ENCODE measurements at places on chromosomes 7 and 10.
A peak's percentile ranks its signal among the peaks of the same experiment; 100 is the strongest.

DNA sequence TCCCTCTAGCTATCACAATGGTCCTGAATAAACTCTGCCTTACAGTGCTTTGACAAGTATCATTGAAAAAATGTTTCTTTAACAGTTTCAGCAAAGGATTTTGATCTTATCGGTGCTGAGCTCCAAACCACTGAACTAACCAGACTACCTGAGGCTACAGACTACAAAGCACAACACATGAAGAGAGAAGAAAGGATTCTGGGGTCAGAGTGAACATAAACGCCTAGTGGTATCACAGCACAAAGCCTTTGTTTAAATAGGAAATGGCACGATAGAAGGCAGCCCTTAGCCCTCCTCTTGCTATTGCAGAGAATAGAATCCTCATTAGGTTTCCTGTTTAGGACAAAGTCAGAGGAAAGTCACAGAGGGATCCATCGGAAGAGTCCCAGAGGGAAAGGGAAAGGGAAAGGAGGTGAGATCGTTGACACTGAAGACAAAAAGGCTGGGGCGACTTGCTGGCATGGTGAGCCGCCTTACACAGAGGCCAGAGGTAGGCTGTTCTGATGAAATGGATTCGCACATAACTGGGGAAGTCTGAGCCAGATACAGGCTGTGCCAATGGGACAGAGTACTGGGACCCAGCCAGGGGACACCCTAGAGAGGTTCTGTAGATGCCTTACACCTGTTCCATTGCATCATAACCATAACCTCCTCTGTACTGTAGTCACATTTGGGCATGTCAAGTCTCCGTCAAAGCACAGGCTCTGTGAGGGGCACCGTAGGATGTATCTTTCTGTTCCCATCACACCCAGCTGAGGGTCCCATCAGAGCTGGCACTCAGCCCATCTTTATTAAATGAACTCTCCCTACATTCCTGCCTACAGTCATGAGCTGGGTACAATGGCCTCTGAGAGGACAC, 71.5 kb downstream of the XPNPEP1 start:
- DNase-seq: no peak

GRCh38 chr10:131658476-131659110, 242.2 kb upstream of the PPP2R2D start:
- no peak for DNase-seq

- no peak for DNase-seq
Measured at GRCh38 chr7:120873401-120873800, 15.5 kb upstream of the TSPAN12 start.

DNA sequence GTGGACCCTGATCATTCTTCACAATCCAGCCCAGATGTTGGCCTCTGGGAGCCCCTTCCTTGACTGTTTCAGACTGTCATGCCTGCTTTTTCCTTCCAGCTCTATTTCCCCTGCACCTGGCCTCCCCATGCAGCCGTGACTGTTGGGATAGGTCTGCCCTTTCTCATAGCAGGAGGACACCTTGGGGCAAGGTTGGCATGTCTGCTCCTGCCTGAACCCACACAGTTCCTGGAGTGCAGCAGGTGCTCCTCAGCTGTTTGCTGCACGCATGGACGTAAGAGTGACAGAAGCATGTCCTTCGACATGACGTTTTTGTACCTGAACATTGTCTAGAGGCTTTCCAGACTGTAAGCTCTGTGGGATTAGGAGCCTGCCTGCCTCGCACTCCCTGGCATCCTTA, 24.0 kb downstream of the POR start:
- no peak for DNase-seq

- no peak for DNase-seq
Measured at GRCh38 chr10:82660986-82661385, 786.0 kb downstream of the NRG3 start.

GRCh38 chr7:148722340-148723165, 23.9 kb downstream of the CUL1 start:
- no peak for DNase-seq

- peak; percentile 47 for DNase-seq
Measured at GRCh38 chr10:98425511-98426352, 10.8 kb upstream of the PYROXD2 start.

GRCh38 chr10:105596749-105597148, 955.7 kb downstream of the SORCS3 start:
- DNase-seq: no peak

DNA sequence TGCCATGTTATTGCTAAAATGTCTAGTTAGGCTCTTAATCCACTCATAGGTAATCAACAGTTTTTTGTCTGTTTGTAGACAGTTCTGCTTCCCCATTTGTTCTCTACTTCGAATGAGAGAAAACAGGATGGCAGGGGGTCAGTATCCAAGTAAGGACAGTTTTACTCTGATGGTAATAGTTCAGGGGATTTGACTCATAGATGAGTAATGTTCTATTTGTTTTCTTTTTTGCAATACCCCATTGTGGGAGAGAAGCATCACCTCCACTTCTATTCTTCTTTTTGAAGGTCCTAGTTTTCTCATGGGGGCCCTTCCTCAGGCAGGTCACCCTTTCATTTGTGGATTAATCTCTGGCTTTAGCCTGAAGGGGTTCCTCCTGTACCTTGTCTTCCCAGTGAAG, 13.9 kb downstream of the PCLO start:
- DNase-seq: no peak

DNA sequence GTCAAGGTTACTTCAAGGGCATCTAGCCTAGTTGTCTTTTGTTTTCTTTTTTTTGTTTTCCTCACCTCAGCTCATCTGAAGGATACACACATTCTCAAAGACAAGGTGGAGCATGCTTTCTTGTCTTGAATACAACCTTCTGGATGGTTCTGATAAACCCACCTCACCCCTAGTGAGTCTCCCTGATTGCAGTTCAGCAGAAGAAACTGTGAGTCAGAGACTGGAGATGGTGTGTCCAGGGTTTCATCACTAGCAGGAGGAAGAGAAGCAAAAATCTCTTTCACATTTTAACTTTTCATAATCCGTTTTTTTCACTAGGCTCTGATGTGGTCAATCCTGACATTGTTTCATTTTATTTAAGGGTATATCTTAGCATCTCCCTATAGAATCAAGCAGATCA, 143.0 kb upstream of the NRBF2 start:
- no peak for DNase-seq

- no peak for DNase-seq
Measured at GRCh38 chr10:56895306-56895705, 534.2 kb upstream of the ZWINT start.

DNA sequence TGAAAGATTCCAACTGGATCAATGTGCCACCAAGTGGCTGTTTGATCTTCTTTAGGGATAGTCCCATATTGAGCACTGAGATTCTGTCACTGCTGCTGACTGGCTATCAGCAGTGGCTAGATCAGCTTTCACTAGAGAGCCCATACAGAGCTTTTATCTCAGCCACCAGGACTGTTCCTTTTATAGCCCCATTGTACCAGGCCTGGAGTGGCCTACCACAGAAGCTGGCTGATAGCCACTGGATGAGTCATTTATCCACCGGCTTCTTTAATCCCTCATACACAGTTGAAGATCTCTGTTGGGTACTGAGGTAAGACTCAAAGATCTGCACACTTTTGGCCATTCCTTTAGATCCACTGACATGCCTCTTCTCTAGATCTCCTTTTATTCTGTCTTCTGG, 1101.1 kb downstream of the SORCS3 start:
- no peak for DNase-seq

- no peak for DNase-seq
Measured at GRCh38 chr10:129500617-129501339, 33.7 kb downstream of the MGMT start.

DNA sequence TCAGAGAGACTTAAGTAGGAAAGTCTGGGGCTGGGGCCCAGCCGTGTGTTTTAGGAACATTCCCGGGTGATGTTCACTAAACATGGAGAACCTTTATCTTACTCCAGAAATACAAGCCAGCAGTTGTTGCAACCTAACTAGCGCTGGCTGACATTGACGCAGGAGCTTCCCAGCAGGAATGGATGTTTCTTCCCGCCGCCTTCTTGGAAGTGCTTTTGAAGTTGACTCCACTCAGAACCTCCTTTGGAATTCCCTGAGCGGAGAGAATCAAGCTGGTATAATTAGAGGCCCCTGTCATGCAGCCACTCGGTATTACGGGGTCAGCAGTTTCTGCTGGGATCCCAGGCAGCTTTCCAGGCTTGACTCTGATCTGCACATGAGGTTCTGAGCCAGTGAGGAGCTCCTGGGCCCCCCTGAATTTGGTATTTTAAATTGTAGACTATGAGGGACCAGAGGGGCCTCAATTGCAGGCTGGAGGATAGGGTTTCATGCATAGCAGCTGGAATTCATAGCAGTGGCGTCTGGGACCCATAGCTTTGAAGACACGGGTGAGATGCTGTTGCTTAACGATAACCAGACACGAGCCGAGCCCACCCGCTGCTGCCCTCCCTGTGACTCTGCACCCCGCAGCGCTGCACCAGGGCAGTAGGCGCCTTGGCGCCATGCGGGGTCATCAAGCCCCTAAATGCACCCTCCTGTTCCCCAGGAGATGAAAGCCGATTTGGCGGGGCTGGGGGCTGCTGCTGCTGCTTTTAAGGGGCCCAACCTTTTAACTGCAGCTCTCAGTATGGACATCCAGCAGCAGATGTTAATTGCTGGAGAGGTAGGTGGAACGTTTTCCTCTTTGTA, 61.8 kb downstream of the EEPD1 start:
- no peak for DNase-seq

DNA sequence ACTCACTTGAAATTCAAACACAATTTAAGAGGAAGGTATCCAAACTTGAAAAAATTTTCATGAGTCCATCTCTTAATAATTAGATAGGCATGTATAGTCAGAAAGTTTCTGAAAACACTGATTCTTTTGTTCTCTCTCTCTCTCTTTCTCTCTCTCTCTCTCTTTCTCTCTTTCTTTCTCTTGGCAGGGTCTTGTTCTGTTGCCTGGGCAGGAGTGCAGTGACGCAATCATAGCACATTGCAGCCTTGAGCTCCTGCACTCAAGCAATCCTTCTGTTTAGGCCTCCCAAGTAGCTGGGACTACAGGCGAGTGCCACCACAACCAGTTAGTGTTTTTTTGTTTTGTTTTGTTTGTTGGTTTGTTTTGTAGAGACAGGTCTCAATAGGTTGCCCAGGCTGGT, 59.3 kb downstream of the PRTFDC1 start:
- DNase-seq: no peak

- DNase-seq: no peak
Measured at GRCh38 chr10:37682617-37683016, 174.8 kb downstream of the ZNF248 start.

DNA sequence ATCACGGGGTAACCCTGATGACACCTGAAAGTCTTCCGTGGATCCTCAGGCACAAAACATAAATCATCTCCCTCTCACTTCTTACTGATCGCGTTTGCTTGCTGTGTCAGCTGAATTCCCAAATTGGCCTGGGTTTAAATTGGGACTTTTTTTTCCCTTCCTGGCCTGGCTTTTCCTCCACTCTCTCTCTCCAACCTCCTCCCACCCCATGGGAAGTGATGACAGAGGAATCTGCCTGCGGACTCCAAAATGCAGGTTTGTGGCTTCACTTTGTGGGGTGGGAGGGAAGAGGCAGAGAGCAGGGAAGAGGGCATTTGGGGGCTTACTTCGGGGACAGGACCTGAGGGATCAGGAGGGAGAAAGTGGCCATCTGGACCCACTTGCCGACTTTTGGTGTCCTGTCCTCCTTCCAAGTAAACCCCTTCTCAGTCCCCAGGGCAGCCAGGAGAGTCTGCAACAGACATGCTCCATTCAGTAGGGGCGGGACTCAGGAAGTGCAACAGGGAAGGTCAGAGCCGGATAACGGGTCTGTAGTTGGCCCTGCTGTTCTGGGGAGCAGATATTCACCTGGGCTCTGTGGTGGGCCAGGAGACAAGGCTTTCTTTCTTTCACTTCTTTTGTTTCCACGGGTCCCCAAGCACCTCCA, 172.7 kb downstream of the PLXNA4 start:
- DNase-seq: no peak

GRCh38 chr10:119769886-119770285, 44.0 kb downstream of the INPP5F start:
- DNase-seq: no peak

GRCh38 chr10:3635697-3636096, 149.3 kb downstream of the KLF6 start:
- no peak for DNase-seq

DNA sequence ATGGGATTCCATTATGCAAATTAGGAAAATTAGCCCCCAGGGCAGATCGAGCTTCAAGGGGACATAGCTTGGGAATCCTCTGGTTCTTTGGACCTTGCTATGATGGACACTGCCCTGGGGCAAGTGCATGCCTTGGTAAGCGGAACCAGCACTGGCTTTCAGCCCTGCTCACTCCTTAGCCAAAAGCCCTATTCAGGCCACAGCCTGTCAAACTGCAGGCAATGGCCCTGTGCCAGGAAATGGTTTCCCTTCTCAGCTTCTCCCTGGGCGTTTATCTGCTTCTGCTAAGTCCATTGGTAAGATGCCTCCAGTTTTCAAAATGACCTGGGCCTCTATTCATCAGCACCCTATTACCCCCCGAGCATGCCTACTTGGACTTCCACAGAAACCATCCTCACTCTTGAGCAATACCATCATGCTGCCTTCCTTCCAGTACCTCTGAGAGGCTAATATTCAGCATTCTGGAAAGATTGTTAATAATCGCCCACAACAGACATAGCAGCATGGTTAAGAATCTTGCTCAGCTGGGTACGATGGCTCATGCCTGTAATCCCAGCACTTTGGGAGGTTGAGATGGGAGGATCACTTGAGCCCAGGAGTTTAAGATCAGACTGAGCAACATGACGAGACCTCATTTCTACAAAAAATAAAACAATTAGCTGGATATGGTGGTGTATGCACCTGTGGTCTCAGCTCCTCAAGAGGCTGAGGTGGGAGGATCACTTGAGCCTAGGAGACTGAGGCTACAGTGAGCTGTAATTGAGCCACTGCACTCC, 918.6 kb upstream of the AUTS2 start:
- no peak for DNase-seq

- no peak for DNase-seq
Measured at GRCh38 chr7:143068446-143068845, 16.3 kb downstream of the OR6V1 start.

DNA sequence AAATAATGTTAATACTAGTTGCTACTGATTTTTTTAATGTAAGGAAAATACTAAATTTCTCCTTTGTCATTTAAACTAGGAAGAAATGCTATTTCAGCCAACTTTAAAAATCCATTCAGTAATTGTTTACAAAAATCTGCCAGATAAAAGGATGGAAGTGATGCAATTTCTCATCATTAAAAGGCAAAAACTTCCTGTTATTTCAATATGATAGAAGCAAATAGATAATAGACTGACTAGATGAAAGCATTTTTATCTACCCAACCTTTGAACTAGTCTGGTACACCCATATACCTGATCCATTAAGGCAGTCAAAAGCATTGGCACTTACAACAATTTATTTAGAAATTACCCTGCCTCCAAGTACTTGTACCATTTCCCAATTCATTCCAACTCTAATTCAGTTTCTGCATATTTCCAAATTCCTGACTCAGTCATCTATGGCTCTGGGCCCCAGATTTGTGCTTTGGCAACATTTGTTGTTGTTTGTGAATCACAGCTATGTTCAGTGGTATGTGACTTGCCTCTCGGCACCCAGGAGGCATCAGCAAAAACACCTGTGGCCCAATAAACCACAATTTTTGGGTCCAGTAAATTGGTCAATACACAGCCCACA, 482.6 kb upstream of the SEMA3A start:
- no peak for DNase-seq

Data from activated naive CD4-positive, alpha-beta T cell treated with anti-CD3 and anti-CD28 coated beads, Interleukin-2, amount 50 U/mL, for 16 hours (primary cell).